ENCODE measurements at places on chromosomes 1 and 21. TPM values are rescaled to one million over a fixed set of nuclear protein-coding genes. Genes with fewer than 3 reads are reported as not detected.

KRTAP12-2 gene
- total RNA-seq = not detected

MAP10 gene
- total RNA-seq = 2.7 TPM

SELL gene
- total RNA-seq = under 0.01 TPM

AJAP1 gene
- total RNA-seq = 0.29 TPM

CSF3R gene
- total RNA-seq = not detected

SLC35F3 gene
- not detected for total RNA-seq

OPTC gene
- total RNA-seq = not detected

CNR2 gene
- not detected for total RNA-seq

C2CD2 gene
- total RNA-seq = 40.9 TPM

MFSD2A gene
- total RNA-seq = 3.6 TPM

CELA3A gene
- total RNA-seq = not detected

SMPDL3B gene
- total RNA-seq = under 0.01 TPM

B4GALT3 gene
- total RNA-seq = 18.5 TPM

IGFN1 gene
- total RNA-seq = under 0.01 TPM

AQP10 gene
- not detected for total RNA-seq

THEM5 gene
- not detected for total RNA-seq

Data from osteoblast (primary cell).